Fibroblast of the conjunctiva (primary cell): ENCODE measurements at places on chromosomes 2 and 18.

DNA sequence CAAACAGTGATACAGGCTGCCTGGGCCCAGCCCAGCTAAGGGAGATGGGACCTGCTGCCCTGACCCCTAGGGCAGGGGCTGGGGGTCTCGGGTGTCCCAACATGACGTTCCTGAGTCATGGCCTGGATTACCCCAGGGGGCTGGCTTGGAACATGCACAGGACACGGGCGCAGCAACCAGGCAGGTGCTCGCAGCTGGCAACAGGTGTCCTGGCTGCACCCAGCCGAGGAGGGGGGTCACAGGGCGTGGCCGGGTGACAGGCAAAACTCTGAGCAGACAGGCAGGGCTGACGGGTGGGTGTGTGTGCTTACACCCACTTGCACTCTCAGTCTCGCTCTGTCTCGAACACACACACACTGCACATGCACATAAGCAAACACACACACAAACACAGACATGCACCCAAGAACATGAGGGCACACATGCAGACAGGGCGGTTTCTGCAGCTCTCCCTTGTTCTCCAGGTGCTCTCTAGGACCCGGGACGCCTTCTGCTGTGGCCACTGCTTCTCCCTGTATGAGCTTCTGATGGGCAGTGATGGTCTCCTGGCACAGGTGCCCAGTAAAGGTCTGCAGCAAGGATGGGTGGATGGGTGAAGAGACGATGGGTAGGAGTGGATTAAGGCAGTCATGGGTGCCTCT is 33.7 kb upstream of the TAF1B start:
- no peak for DNase-seq

DNA sequence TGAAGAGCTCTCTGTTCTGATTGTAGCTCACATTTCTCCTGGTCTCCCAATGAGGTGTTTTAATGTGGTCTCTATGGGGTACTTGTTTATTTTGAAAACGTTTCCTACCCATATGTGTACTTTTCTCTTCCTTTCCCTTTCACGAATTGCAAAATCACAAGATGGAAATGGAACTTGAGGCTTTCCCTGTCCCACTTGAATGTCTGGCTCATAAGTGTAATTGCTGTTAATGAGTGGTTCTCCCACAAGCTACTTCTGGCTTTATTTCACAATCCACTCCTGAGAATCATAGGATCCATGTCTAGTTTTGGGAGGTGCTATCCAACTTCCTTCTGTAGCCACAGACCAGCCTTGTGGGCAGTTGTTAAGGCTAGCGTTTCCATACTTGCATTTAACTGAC is 81.1 kb upstream of the CAVIN2 start:
- DNase-seq = peak; percentile 51

GRCh38 chr18:64918851-64919250 is 770.0 kb upstream of the LINC00305 start:
- DNase-seq = no peak

DNA sequence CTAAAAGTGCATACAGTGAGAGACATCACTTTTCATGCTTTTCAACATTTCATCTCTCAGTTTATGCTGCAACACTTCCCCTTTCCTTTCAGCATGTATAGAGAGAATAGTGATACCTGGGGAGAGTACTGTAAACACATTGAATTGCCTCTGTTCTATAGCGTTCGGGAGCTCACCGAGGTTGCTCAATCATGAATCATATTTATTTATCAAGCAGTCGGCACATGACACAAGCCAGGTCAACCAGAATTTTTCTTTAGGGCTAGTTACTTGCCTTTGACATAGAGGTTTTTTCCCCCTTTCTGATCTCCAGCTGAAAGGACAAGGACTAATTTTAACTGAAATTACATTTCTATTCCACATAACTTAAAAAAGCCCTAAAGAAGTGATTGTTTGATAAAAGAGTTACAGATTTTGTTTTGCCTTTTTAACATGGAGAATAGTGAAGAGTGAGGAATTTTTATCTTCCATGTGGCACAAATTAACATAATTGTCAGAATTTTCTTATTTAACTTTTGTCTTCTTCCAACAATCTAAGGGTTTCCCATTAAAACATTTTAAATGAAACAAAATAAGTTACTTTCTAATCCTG is 690.9 kb upstream of the TMEFF2 start:
- DNase-seq = no peak

DNA sequence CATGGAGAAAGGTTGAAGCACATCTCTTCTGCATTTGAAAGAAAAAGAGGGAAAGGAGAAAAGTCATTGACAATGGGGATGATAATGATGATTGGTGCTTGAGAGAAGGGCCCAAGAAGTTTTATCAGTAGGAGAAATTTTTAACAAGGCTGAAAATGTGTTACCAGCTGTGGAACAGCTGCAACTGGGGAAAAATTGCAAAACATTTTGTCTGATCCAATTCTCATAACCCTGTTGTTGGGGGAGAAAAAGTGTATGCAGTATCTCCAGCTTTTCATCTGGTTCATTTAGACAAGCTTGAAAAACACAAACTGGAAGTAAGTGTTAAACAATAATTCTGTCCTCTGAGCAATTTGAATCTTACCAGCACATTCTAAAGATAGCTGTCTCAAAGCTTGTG is 92.7 kb downstream of the CSRNP3 start:
- DNase-seq = no peak

GRCh38 chr18:32906506-32907310 is 133.9 kb upstream of the KLHL14 start:
- no peak for DNase-seq

DNA sequence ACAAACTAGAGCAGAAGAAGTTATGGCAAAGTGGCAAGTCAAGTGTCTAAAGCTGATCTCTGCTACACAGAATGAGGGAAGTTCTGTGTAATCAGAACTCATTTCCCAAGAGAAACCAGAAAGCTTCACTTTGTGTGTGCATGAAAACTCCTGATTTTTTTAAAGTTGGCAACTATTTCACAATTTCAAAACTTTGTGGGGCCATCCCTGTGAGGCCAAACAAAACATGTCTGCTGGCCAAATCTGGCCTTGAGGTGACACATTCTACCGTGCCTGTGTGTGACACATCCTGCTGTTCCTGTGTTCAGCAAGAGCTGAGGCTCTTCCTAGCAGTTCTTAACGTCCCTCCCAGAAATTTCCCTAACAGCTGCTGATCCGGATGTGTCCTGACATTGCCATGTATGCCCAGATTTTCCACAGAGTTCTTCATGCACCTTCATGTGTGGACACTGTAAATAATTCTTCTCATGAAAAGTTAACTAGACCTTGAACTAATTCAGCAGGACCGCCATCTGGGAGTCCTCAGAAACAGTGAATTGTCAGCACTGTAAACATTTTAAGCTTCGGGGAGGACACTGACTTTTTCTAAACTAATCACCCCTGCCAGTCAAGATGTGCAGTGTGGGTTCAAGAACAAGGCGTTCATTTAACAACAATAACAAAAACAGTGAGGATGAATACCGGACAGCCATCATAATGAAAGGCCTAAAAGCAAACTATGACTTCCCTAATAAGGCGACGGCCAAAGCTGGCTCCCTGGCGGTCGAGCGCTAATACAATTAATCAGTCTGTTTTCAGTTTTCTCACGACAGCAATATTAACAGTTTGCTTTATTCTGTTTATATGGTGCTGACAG is 99.0 kb downstream of the PLEKHM3 start:
- peak; percentile 17 for DNase-seq

DNA sequence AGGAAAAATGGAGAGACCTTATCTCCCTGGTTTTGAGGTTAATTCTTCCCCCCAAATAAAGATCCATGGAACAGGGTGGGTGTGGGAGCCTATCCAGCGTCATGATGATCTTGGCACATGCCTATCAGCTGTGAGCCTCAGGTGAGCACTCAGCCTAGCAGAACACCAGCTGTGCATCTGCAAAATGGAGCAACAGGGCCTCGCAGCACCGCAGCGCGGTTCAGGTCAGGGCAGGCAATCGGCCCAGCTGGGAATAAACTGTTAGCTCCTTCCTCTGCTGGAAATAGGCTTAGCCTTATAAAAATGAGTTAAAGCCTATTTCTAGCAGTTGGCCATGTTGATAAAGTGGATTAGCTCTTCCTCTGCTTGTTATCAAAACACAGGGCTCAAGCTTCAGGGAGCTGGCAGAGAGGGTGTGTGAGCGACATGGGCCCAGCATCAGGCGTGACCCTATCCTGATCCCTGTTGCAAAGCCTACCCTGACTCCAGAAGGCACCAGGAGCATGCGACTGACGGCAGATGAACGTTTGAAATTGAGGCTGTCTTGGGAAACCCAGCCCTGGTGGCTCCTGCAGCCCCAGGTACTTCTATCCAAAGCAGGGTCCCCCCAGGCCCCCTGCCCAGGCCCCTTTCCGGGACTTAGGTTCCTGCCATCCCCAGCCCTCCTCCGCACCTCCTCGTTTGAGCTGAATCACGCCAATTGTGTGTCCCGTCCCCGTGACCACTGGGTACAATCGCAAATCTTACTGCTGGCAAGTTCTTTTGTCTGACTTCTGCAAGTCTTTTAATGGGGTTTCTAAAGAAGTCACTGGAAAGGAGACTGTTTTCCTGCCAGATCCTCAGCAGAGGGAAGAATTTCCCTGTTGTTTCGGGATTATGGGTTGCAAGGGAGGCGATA is 35.4 kb downstream of the ARHGEF4 start:
- DNase-seq = no peak

DNA sequence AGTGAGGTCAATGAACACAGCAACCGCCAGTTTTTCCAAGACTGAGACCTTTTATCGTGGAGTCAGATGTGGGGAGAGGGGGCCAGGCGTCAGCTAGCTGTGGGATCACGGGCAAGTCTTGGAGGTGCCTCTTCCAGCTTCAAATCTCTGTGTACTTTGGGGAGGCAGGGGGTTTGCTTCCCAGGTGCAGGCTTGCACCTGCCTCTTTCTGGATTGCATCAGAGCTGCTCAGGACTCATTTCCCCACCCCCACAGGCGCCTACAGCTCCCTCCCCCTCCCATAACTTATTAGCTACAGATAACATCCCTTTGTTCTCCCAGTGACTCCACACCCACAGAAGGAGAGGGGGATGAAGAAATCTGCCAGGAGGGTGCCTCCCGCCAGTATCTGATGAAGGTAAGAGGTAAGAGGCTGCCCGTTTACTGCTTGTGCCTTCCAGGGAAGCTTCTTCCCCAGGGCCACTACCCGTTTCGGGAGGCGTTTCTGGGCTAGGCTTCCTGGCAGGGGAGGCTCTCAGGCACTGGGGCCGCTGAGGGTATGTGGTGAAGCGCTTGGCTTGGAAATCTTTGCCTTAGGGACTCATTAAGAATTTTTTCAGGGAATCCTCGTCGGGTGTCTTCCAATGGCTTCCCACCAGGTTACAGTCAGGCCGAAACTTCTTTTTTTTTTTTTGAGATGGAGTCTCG is 18.8 kb upstream of the MRPL33 start:
- DNase-seq = no peak

DNA sequence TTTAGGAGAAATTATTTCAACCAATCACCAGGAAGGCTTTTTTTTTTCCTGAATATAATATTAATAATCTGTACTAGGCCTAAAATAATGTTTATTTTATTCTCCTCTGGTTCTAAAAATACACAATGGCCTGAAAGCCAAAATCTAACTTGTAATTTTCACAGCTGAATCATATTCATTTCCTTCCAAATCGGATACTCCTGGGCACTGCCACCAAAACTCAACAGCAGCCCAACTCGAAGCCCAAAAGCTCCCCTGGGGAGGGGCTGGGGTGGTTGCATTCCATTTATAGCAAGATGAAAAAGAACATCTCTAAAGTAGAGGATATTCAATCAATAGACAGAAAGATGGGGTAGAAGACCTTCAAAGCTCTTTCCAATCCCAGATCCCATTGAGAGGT is 100.5 kb upstream of the SETBP1 start:
- no peak for DNase-seq

GRCh38 chr2:6896930-6897759 is 19.6 kb downstream of the RSAD2 start:
- peak; percentile 26 for DNase-seq
